ENCODE measurements at places on chromosomes 12 and 14.
A peak's percentile ranks its signal among the peaks of the same experiment; 100 is the strongest.

DNA sequence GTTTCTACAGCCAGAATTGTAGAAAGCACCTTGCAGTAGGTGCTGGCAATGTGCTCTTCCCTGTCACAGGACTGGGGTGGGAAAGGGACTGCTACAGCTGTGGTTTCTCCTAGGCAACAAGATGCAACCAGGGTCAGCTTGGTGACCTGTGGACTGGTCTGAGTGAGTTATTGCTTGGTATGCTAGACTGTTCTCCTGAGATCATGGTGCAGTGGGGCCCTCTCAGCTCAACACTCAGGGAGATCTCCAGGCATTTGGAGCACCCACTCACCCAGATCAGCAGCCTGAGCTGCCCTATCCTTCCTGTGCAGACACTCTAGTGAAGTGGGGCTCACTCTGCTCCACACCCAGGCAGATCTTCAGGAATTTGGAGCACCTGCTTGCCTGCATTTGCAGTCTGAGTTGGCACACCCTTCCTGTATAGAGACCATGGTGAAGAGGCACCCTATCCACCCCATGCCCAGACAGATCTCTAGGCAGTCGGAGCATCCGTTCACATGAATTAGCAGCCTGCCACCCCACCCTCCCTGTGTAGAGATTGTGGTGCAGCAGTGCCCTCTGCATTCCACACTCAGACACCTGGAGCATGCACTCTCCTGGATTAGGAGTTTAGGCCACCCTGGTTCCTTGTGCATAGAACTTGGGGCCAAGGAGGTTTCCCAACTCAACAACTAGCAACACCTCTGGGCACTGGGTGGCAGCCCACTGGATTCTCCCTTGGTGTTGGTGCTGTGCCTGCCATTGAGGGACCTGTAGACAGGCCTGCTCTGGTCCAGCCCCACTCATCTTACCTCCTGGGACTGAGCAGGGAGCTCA is 3.8 kb upstream of the FAM186B start:
- DNase-seq: no peak

- DNase-seq: peak; percentile 77
Observed at GRCh38 chr14:101705733-101706508, 55.6 kb upstream of the PPP2R5C start.

DNA sequence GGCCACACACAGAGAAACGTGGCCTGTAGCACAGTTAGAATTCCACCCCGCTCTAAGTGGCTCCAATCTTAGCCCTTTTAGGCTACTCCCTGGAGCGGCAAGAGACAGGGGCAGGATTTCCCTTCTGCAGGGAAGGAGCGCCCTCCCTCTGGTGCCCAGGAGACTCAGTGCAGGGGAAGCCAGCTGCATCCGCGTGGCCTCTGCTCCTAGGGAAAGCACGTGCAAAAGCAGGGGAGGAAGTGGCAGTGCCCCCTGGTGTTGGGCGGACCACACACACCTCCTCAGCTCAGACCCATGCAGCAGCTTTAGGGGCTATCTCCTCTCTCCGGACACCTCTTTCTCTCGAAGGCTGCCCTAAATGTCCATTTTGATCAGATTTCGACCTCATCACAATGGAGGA is 50.0 kb downstream of the SPRING1 start:
- DNase-seq: no peak

- DNase-seq: no peak
Observed at GRCh38 chr14:68987653-68988036, 8.5 kb upstream of the ACTN1 start.

- no peak for DNase-seq
Observed at GRCh38 chr14:96166461-96167223, 38.0 kb upstream of the BDKRB2 start.

- no peak for DNase-seq
Observed at GRCh38 chr14:74083161-74083560, 1.1 kb downstream of the ALDH6A1 start.

DNA sequence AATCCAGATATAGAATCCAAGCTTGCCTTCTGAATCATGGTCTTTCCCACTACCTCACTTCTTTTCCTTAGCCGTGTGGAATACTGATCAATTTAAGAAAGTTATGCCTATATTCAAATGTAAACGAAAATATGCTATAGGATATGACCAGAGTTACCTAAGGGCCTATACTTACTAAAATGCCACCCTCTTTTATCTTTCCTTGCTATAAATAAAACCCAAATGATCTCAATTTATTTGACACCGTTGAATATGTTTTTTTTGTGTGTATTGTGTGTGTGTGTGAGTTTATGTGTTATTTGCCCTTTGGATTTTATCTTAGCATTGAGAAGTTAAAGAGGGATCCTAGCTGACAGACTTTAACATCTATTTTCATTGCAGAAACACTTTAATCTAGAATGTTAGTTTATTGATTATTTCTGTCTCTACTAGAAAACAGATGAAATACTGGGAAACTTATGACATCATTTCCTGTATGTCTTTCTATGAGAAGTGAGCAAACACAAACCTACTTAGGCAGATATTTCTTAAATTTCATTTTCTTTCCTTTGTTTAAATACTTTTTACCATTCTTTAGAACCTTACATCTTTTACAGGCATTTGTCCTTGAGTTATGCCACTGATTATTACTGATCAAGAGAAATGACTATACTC is 2.0 kb upstream of the TAS2R9 start:
- no peak for DNase-seq

- no peak for DNase-seq
Observed at GRCh38 chr12:57188090-57188425, 28.5 kb upstream of the NXPH4 start.

DNA sequence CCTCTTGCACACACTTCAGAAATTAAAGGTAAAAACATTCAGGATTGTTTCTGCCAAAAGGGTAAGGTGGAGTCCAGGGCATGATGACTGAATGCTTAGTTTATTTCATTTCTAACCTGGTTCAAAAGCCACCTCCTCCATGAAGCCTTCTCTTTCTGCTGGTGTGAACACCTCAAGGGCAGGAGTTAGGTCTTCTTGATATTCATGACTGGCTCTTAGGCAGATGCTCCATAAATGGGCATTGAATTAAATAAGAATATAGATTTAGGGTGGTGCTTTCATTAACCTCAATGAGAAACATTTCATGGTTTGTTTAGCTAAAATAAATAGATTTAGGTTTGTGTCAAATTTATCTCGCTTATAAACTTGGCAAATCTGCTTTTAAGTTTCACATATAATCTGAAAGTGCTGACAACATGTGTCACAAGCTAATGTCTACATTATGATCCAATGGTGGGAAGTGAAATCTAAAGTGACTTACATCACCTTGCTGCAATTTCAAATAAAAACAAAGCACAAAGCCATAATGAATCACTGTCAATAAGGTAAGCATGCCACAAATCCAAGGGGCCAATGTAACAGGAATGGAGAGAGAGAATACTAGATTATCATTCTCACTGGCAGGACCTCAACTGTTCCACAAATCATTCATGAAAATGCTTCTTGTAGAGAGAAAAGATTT is 72.7 kb upstream of the GRIP1 start:
- no peak for DNase-seq

DNA sequence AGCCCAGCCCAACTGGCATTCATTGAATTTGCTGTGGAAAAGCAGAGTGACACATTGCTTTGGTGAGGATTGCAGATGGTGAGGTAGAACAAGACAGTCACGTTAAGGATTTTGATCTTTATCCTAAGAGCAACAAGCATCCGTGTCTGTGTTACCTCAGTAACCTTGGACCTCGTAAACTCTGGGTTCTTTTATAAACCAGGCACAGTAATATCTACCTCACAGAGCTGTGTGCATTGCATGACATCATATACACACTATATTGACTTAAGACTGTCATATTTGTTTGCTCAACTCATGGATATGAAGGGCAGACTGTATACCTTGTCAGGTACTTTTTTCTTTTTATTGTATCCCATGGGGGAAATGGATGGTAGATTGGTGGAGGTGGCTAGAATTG is 156.2 kb downstream of the ETV6 start:
- DNase-seq: no peak

DNA sequence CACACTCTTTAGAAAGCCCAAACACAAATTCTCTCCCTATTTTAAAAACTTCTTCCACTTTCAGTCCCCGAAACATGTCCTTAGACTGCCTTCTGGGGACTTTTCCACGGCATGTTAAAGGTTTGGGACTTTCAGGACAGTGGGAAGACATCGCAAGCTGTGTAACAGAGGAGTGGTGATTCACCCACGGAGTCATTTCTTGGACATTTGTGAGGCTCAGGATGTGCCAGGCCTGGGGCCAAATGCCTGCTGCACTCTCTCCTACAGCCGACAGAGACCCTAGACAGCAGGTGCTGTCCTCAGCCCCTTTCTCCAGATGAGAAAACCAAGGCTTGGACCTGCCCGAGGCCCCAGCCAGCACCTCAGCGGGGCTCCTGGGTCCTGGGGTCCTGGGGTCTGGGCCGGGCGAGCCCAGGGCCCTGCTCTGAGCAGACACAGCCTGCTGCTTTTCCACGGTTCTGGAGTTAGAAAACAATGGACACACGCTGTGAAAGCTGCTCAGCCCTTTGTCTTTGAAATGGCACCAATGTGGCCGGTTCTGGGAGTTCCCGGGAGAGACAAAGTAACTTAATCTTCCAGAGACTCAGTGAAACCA is 370.2 kb upstream of the SFSWAP start:
- no peak for DNase-seq

GRCh38 chr12:27385766-27386564 is 53.3 kb downstream of the BMAL2 start:
- DNase-seq: no peak

GRCh38 chr12:171743-172676 is 41.9 kb downstream of the SLC6A12 start:
- DNase-seq: no peak

DNA sequence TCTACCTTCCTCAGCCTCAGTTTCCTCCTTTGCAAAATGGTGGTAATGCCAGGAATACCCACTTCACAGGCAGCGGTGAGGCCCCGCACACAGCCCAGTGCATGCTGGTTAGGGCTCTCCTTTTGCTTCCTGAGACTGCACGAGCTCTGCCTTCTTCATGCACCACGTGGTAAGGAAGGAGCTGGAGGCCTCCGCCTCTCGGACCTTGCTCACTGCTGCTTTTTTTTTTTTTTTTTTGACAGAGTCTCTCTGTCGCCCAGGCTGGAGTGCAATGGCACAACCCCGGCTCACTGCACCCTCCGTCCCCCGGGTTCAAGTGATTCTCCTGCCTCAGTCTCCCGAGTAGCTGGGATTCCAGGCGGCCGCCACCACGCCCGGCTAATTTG is 18.1 kb downstream of the TAMALIN start:
- DNase-seq: peak; percentile 31

GRCh38 chr14:88170333-88170732 is 152.7 kb downstream of the KCNK10 start:
- no peak for DNase-seq

- DNase-seq: no peak
Observed at GRCh38 chr12:88227263-88227662, 85.2 kb downstream of the TMTC3 start.

DNA sequence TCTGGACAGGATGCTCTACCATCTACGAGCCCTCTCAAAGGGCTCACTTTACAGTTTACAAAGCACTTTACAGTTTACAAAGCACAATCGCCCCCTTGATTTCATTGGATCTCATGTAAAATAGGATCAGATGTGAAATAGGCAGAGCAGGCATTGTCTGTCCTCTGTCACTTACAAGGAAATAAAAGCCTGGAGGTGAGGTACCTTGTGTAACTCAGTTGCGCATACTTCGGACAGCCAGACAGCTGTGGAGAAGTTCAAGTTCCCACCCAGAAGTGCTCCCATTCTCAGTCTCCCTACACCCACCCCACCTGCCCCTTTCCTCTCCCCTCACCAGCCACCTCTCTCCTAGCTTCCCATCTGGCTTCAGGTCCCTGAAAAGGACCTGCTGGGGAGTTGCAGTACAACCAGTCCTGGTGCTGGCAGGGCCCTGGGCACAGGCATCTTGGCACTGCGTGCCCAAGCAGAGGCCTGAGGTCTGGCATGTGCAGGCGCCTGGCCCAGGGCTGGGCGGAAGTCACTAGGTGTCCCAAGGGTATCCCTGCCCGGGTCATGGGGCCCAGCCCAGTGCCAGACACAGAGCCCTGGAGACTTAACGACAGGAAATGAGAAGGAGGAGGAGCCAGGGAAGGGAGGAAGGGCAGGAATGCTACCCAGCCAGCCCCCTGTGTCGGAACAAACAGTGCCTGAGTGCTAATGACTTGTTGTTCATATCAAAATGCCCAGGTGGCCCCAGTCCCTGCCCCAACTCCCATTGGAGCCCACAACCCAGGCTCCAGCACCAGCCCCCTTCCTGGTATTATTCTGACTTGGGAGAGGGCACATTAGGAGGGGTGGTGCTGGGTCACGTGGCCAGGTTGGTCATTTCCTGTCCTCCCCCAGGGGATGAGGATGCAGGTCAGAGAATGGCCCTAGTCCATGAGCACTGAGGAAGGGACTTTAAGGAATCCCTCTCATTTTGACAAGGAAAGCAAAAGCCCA is 5.4 kb downstream of the RAPGEF3 start:
- DNase-seq: no peak

DNA sequence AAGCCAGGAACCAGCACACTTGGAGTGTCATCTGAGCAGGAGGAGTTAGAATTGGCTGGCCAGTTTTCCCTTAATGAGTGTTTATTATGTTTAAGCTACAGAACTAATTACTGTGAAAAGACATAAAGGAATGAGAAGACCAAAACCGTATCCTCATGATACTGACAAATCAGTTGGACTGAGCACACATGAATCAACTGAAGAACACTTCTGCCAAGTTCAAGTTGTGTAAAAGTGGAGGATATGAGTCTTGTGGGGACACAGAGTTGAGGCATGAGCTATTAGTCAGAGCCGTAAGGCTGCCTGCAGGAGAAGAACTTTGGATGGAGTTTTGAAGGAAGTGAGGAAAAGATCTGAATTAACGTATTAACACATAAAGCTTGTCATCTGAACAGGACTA is 43.1 kb downstream of the HMGA2 start:
- DNase-seq: no peak

- DNase-seq: no peak
Observed at GRCh38 chr12:46369474-46370379, 2.8 kb downstream of the SLC38A2 start.

- no peak for DNase-seq
Observed at GRCh38 chr12:104687823-104688573, 231.2 kb downstream of the CHST11 start.

- DNase-seq: no peak
Observed at GRCh38 chr14:48430805-48431204, 755.4 kb upstream of the MDGA2 start.

DNA sequence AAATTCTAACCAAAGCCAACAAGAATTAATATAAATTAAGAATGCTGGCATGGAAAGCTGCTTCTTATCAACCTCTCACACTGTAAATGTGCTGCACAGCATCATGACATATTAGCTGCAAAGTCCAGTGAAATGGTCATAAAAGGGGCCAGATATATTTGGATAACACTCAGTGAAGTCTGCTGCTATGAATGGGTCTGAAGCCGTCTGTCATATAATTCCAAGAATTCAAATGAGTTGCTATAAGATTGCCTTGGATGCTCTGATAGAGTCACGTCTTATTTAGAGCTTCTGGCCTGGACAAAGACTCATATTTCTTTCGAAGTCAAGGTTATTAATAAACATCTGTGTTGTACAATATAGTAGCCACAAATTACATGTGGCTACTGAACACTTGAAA is 54.3 kb upstream of the OVCH1 start:
- DNase-seq: no peak

Data from right kidney (tissue), 9 donors.